IPS DF 6.9 (cell line): ENCODE measurements at places on chromosomes 3 and 15.

GRCh38 chr15:69498987-69499386, 46.4 kb downstream of the RPLP1 start:
- DNase-seq: no peak

- DNase-seq: no peak
These were observed 150.5 kb upstream of the UBE2E2 start for GRCh38 chr3:23052620-23053019.

DNA sequence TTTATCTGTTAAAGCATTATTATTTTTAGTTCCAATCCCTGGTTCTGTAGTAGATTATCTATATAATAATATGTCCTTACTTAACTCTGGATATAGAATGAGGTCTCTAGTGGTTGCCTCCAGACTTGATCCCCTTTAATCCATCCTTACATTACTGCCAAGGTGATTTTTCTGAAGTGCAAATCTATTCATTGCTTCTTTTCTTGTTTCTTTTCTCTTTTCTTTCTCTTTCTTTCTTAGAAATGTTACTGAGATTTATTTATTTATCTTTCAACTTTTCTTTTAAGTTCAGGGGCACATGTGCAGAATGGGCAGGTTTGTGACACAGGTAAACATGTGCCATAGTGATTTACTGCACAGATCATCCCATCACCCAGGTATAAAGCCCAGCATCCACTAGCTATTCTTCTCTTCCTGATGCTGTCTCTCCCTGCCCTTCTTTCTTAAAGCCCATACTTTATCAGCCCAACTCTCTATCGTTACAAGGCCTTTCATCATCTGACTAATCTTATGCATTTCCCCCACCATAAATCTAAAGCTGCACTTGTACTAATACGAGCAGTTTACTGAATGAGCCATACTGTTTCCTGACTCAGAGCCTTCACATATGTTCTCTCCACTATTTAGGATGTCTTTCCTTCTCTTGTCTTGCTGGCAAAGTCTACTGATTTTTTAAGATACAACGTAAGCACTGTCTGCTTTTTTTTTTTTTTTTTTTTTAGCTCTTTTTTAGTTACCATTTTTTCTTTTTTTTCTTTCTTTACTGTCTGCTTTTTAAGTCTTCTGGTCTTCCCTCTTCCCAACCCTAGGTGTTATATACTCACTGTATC, 4.6 kb downstream of the GLCE start:
- DNase-seq: no peak

DNA sequence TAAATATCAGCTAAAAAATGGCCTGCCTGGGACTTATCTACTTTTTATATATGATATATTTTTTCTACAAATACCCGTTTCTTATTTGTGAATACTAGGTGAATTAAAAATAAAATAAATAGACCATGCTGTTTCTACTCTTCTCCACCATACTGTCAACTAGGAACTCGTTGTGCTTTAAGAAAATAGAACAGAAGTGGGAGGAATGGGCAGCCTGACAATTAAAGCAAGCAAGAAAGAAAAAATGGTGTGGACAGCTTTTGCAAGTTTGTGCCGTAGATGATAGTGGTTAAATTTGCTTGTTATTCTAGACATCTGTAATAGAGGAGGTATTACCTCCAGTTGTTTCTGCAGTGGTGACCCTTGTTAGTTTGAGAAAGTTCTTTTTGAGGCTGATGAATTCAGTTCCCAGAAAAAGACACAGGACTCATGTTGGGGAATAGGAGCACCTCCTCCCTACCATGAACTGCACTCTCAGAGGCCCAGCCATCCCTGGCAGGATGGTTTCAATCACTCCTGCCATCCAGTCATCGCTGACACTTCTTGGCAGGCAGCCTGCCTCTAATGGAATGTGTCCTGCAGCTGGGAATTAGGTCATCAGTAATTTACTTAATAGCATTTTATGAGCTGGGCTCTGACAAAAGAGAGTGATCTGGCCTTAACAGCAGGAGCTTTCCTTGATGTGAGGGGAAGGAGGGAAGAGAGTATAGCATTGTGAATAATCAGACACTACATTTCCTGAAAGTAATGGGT, 105.0 kb upstream of the GAP43 start:
- DNase-seq: no peak

- no peak for DNase-seq
These were observed 163.4 kb upstream of the SEMA6D start for GRCh38 chr15:47553947-47554346.

DNA sequence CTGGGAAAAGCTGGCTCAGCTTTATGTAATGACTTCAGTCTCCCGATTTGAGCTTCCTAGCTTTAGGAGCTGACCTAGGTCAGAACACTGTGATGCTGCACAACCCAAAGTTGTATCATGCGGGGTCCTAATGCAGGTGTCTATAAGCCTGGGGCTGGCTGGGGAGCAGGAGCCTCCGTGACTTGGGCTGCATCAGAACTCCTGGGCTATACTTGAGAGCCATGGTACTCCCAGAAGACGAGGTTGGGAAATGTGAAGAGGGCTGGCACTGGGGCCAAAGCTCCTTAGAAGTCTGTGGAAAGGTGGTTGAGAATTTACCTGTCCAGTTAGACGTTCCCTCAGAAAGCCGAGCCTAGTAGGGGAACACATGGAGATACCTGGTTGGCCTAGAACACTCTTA, 57.0 kb downstream of the BSN start:
- no peak for DNase-seq

DNA sequence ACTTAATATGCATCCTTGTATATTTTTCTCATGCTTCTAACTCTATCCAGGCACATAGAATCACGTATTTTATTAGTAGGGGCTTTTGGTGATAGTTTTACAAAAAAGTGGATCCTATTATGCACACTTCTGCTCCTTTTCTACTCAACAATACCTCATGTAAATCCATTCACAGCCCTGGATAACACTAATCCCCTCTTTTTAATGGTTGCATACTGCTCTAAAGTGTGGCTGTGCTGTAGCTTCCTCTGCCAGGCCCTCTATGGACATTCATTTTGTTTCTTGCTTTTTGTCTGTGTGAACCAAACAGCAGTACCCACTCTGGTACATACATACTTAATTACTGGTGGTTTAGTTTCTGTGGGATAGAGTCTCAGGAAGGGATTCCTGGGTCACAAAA, 51.3 kb upstream of the SCAANT1 start:
- DNase-seq: no peak

DNA sequence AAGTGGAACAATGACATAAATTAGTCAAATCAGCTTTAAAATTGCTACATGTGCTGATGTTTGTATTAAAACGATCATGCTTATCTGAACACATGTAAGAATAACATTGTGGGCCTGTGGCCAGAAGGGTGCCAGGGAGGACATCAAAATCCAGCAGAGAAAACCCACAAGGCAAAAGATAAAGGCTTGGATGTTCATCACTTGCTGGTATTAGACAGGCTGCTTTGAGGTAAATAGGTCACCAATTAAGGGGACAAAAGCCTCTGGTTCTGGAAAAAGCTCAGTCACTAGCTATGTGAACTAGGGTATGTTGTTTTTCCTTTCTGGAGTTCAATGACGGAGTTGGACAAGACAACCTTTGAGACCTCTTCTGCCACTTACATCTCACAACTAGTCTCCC, 74.4 kb upstream of the TMEM108 start:
- no peak for DNase-seq

GRCh38 chr3:16536996-16537395, 23.5 kb upstream of the RFTN1 start:
- no peak for DNase-seq

GRCh38 chr3:12977117-12977808, 96.0 kb downstream of the IQSEC1 start:
- DNase-seq: no peak

DNA sequence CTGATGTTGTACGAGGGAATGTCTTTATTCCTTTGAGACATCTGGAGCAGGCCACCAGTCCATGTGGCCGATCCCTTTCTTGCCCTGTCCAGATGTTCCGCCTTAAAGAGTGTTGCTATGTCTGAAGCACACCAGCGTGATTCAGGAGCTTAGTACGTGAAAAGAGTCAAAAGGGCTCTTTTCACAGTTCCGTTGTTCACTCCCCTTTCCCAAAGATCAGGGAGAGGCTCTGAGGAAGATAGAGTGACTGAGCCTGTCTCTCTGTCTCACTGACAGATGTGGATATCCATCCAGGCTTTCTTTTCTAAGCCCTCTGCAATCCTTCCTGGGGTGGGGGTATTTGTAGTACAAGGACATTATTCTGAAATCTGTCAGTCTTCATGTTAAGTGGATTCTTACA, 262.5 kb upstream of the LRTM1 start:
- no peak for DNase-seq

DNA sequence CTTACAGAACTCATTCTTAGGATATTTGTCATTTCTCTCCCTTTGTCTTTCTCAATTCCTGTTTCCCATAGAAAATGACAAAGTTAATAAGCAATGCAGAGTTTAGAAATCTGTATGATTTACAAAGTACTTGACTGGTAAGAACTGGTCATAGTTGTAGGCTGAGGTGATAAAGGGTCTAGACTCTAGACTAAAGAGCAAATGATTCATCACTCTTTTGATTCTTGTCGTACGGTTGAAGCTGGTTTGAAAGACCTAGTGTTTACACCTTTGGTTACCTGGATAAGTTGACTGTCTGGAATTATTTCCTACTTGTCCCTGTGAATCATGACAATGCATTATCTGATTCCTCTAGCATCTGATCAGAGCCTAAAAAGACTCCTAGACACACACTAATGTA, 58.9 kb upstream of the TP63 start:
- no peak for DNase-seq

DNA sequence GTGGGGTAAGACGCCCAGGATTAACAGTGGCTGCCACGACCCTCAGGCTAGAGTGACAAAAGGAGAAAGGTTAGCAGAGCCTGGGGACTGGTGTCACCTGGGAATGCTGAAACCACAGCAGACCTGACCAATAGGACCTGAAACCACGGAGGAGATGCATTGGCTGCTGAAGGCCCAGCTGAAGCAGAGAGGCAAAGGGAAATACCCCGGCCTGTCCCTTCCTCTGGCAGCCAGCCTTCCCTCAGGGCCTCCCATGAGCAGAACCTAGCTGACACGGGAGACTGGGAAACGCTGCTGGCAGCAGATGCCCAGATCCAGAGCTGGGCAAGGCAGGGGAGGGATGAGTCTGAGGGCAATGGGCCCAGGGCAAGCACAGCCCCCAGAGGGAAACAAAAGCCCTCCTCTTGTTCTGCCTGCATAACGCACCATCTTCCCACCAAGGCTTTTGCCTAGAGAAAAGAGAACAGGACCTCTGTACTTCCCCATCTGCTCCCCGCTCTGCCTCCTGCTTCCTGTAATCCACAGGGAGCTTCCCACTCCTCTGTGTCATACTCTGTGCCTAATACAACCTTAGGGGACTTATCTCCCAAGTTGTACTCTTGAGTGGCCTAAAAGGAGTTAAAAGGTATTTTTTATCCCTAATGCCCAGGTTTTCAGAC, 216.2 kb downstream of the ABHD5 start:
- no peak for DNase-seq

DNA sequence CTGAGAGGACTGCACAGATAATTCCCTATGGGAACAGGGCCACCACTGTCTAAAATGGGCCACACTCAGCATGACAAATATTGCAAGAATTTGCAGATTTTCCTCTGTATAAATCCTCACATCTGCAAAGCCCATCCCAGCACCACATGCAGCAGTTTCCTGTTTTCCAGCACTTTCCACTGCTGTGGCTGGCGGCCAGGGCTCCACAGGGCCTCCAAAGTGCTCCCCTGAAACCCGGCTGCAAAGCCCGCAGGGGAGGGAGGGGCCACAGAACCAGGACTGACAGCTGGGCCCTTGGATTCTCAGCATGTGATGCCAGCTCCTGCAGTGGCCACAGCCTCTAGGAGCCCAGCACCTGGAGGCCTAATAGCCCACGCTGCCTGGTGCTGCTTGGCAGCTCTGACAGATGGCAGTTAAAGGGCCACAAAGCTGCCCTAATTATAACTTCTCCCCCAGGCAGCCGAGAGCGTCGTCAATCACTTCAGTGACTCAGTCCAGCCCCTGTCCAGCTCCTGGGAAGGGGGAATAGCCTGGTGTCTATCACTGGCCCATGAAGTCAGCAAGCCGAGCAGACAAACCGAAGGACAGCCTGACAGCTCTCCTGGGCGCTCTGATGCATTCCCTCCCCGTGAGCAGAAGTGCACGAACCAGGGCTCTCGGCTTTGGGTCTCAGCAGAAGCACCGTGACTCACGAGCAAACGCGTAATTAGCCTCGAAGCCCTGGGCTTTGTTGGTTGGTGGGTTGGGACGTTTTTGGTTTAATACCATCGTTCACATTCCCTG, 4.7 kb downstream of the LRRC15 start:
- DNase-seq: no peak

DNA sequence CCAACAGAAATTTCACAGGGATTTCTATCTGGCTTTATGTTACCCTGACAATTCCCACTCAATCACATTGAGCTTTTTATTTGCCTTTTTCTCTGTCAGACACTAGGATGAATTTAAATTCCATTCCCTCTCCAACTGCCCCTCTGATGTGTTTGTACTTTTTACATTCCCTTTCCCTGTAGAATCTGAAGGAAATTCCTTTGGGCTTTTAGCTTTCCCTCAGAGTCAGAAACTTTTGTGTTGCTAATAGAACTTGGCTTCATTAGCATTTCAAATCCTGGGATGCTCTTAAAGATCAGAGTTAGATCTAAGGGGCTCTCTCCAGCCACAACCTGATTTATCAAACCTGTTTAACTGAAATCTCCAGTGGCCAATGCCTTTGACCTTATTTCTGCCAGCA, 7.9 kb upstream of the RARB start:
- peak; percentile 43 for DNase-seq
